CD14-positive monocyte (primary cell): ENCODE measurements at places on chromosomes 4 and X.
A peak's percentile ranks its signal among the peaks of the same experiment; 100 is the strongest.

DNA sequence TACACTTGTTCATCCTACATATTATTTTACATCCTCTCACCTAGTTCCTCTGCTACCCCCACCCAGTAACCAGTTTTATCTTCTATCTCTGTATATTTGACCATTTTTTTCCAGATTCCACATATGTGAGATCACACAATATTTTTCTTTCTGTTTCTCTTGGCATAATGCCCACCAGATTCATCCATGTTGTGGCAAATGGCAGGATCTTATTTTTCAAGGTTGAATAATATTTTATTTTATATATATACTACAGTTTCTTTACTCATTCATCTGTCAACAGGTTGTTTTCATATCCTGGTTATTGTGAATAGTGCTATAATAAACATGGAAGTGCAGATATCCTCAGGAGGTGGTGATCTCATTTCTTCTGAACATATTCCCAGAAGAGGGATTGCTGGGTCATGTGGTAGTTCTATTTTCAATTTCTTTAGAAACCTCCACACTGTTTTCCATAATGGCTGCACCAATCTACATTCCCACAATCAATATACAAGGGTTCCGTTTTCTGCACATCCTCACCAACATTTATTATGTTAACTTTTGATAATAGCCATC, 48.2 kb downstream of the THAP9 start:
- no peak for DNase-seq
- no peaks in the 10 kb centered on the region for H3K4me1 ChIP-seq
- H3K27me3 ChIP-seq: no peaks in the 10 kb centered on the region
- no peak overlapping the region for H3K27ac ChIP-seq

DNA sequence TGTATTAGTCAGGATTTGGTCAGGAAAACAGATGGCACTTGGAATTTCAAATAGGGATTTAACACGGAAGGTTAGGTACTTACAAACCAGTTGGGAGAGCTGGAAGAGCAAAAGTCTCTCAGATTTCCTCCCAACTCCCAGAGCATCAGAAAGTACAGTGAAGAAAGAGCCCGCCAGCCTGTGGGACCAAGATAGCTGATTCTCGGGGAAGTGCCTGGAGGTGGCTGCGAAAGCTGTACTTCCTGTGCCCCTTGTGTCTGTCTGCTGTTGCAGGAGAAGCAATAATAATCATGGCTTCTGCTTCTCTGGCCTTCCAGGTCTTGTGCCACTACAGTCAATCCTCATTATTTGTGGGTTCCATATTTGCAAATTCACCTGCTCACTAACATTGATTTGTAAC, 221.0 kb upstream of the BCOR start:
- no peaks in the 10 kb centered on the region for H3K27me3 ChIP-seq
- no peaks in the 10 kb centered on the region for H3K36me3 ChIP-seq
- DNase-seq: no peak
- no peak overlapping the region for H3K4me3 ChIP-seq

- H3K36me3 ChIP-seq: no peaks in the 10 kb centered on the region
- H3K4me1 ChIP-seq: no peaks in the 10 kb centered on the region
- no peaks in the 10 kb centered on the region for H3K27me3 ChIP-seq
- no peak overlapping the region for H3K4me3 ChIP-seq
Measured at GRCh38 chr4:129232589-129233337, 136.8 kb downstream of the C4orf33 start.

DNA sequence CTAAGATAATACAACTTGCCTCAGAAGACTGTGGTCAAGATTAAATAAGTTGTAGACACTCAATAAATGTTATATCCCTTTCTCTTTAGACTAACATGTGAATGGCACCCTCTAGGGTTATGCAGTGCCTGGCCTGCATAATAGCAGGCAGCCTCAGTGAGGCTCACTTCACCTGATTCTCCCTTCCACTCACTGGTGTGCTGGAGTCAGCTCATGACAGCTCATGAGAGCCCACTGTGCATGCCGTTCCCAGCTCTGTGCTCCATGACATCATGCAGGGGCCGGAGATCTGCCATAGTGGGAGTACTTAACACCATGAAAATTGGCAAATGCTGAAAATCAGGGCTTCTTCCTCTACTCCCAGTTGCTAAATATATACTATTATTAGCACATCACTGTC, 64.5 kb downstream of the TEC start:
- H3K27me3 ChIP-seq: no peaks in the 10 kb centered on the region
- no peak for DNase-seq
- no peaks in the 10 kb centered on the region for H3K36me3 ChIP-seq
- H3K27ac ChIP-seq: no peak overlapping the region

DNA sequence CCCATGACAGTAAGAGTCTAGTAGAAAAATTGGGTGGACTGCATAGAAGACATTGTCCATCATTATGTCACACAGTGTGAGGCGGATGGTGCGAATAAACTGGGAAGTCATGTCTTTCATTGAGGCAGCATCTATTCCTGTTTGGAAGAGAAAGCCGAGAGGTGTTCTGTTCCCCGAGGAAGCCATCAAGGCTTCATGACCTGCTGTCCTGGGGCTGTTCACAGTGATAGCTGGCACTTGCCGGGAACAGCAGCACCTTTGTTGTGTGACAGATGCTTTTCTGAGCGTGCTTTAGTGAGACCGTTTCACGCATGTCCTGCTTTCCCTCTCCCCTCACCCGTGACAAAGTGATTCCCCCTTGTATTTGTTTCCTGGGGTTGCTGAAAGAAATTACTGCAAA, 20.3 kb downstream of the RGS12 start:
- H3K27ac ChIP-seq: no peak overlapping the region
- H3K4me3 ChIP-seq: no peak overlapping the region
- H3K36me3 ChIP-seq: no peaks in the 10 kb centered on the region

DNA sequence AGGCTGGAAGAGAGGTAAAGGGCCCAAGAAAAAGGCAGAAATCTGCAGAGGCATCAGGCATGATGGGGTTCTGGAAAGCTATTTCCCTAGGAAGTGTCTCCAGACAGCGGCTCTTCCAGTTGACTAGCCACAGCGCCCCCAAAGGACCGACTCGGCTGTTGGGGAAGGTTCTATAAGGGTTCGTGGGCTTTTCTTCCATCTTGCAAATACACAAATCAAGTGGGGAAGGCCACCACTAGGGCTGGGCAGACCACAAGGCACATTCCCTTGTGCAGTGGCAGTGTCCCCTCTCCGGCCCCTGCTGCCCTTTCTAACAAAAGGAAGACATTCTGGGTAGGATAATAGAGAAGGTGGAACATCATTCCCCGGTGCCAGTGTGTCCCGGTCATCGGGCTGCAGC, 18.2 kb downstream of the BCOR start:
- H3K27ac ChIP-seq: no peak overlapping the region
- H3K4me1 ChIP-seq: peaks cover 24% of the 10 kb centered on the region
- no peak overlapping the region for H3K4me3 ChIP-seq
- DNase-seq: no peak

- no peak for DNase-seq
- H3K36me3 ChIP-seq: peaks cover 42% of the 10 kb centered on the region
- no peaks in the 10 kb centered on the region for H3K27me3 ChIP-seq
Measured at GRCh38 chrX:48939524-48940228, 17.7 kb downstream of the OTUD5 start.

GRCh38 chr4:1399508-1400190, 6.6 kb downstream of the NKX1-1 start:
- H3K27ac ChIP-seq: no peak overlapping the region
- no peaks in the 10 kb centered on the region for H3K4me1 ChIP-seq
- DNase-seq: no peak
- no peak overlapping the region for H3K4me3 ChIP-seq

- H3K4me1 ChIP-seq: peaks cover 43% of the 10 kb centered on the region
- DNase-seq: no peak
- H3K27me3 ChIP-seq: no peaks in the 10 kb centered on the region
- peaks cover 30% of the 10 kb centered on the region for H3K36me3 ChIP-seq
- H3K27ac ChIP-seq: no peak overlapping the region
Measured at GRCh38 chrX:47638816-47639215, 9.1 kb upstream of the CFP start.

- DNase-seq: no peak
- H3K27me3 ChIP-seq: no peaks in the 10 kb centered on the region
- no peak overlapping the region for H3K27ac ChIP-seq
- H3K4me3 ChIP-seq: no peak overlapping the region
- H3K4me1 ChIP-seq: no peaks in the 10 kb centered on the region
- no peaks in the 10 kb centered on the region for H3K36me3 ChIP-seq
Measured at GRCh38 chrX:57379296-57379695, 92.8 kb downstream of the FAAH2 start.

- no peak overlapping the region for H3K4me3 ChIP-seq
- no peak overlapping the region for H3K27ac ChIP-seq
- H3K27me3 ChIP-seq: no peaks in the 10 kb centered on the region
- no peaks in the 10 kb centered on the region for H3K4me1 ChIP-seq
- no peaks in the 10 kb centered on the region for H3K36me3 ChIP-seq
Measured at GRCh38 chr4:74805601-74806000, 11.3 kb upstream of the BTC start.

DNA sequence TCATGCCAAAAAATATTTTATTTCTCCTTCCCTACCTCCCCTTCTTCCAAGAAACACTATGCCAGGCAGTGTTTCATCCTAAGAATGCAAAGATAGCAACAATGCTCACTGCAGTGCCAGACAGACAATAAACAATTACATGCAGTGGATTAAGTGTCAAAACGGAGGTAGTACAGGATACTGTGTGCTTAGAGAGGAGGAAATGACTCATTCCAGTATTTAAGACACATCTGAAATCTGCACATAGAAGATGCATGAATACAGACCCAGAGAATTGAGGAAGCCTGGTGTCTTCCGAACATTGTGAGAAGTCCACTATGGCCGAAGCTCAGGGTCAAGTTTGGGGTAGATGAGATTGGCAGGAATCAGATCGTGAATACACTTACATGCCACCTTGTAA, 326.4 kb downstream of the PPP3CA start:
- no peak overlapping the region for H3K27ac ChIP-seq
- H3K4me1 ChIP-seq: peaks cover 21% of the 10 kb centered on the region
- H3K27me3 ChIP-seq: no peaks in the 10 kb centered on the region
- DNase-seq: peak; percentile 65
- H3K36me3 ChIP-seq: no peaks in the 10 kb centered on the region

DNA sequence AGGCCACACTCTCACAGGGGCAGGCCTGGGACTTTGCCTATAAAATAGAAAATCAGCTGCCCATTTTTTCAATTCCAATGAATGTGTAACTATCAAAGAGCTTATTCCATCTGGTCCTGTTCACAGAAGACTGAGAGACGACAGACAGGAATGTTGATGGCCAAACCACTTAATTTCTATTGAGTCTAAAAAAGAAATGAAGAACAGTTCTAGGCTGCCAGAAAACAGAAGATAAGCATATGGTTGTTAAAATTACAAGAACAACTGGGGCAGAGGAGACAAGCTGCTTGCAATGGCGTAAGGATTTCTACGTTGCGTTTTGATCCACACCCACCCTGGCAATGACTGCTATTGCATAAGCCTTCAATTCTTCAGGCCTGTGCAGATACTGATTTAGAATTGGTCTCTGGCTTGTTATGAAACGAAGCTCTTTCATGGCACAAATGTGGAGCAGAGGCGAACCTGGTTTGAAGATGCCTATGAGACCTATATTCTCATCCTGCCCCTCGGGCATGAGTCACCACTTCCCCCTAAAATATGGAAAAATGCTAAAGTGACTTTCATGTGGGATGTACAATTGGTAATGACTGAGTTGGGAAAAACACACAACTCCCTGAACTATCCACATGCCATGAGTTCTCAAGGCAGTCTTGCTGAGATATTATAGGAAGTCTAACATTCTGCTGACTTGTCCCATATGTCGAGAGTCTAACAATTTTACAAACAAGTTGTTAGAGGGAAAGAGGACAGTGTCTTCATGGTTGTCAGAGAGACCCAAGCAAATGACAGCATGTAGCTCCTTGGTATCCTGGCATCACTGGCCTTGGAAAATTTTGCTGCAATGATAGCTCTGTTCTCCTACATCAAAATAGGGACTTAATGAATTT, 37.9 kb upstream of the SORBS2 start:
- no peak overlapping the region for H3K27ac ChIP-seq
- no peak overlapping the region for H3K4me3 ChIP-seq
- no peaks in the 10 kb centered on the region for H3K4me1 ChIP-seq
- no peaks in the 10 kb centered on the region for H3K36me3 ChIP-seq
- no peaks in the 10 kb centered on the region for H3K27me3 ChIP-seq

- H3K4me3 ChIP-seq: no peak overlapping the region
- H3K4me1 ChIP-seq: peaks cover 6% of the 10 kb centered on the region
- peaks cover 65% of the 10 kb centered on the region for H3K36me3 ChIP-seq
Measured at GRCh38 chr4:75916091-75916661, 13.9 kb upstream of the PPEF2 start.

- no peaks in the 10 kb centered on the region for H3K27me3 ChIP-seq
- no peaks in the 10 kb centered on the region for H3K36me3 ChIP-seq
- no peak for DNase-seq
- no peak overlapping the region for H3K4me3 ChIP-seq
- H3K4me1 ChIP-seq: no peaks in the 10 kb centered on the region
Measured at GRCh38 chr4:164081801-164082200, 587.3 kb downstream of the TMA16 start.
